Fibroblast of gingiva (primary cell): ENCODE measurements at places on chromosomes 16 and 17.

- peak; percentile 66 for DNase-seq
These were observed 122.3 kb upstream of the CIBAR2 start for GRCh38 chr16:85234310-85235204.

- no peak for DNase-seq
These were observed 35.8 kb downstream of the MRC2 start for GRCh38 chr17:62663304-62663703.

DNA sequence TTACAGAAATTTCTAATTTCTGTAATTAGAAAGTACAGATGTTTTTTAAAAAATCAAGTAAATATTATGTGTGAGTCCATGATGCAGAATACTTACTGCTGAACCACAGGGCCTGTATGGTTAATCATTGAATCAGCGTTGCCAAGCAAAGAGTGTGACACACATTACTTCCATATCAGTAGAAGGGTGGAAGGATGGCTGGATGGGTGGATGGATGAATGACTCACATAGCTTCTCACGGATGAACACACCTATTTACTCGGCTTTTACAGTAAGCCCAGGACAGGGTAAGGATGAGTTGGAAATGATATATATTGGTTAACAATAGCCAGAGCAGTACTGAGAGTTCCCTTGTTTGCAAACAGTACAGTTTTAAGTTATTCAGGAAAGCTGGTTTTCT is 495.9 kb upstream of the RBFOX1 start:
- DNase-seq = no peak

DNA sequence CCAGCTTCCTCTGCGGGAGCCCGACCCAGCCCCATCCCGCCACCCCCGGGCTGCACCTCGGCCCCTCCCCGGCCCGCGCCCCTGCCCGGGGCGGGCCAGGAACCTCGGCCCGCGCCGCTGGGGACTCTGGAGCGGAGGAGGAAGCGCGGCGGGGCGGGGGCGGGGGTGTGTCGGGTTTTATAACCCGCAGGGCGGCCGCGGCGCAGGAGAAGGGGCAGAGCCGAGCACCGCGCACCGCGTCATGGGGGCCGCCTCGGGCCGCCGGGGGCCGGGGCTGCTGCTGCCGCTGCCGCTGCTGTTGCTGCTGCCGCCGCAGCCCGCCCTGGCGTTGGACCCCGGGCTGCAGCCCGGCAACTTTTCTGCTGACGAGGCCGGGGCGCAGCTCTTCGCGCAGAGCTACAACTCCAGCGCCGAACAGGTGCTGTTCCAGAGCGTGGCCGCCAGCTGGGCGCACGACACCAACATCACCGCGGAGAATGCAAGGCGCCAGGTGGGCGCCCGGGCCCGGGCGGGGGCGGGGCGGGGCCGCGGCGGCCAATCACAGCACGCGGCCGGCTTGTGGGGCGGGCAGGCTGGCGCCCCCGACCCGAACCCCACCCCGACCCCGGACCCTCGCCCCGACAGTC is at the start of gene ACE:
Gene ACE, plus strand, starts transcription at position 208 of the 626 bp plus-strand sequence. Its CDS starts 34 bp downstream, at position 242.
- no peak for DNase-seq

DNA sequence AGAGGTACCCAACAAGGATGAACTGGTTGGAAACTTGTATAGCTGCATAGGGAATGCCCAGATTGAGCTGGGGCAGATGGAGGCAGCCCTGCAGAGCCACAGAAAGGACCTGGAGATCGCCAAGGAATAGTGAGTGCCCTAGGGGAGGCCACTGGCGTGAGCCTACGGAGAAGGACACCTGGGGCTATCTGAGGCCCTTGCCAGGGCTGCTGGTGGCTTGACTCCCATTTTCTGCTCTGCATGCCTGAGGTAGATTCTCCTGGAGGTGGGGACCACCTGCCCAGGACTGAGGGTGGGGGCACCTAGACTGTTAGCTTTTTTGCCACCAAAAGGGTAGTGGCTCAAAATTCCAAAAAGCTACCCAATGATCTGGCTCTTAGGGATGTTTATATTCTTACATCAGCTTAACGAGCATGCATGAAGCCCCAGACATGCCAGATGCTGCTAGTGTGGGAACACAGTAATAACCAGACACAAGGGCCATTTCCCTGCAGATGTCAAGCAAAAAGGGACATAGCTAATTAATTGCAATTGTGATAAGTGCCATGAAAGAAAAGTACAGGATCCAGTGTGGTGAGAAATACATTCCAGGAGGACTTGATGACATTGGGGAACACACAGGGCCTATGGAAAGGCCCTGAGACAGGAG is 8.8 kb downstream of the ODAD4 start:
- DNase-seq = no peak

- peak; percentile 62 for DNase-seq
These were observed 37.1 kb downstream of the YWHAE start for GRCh38 chr17:1362964-1363363.

- no peak for DNase-seq
These were observed 41.5 kb upstream of the TOM1L1 start for GRCh38 chr17:54859187-54859586.

- DNase-seq = no peak
These were observed 41.7 kb upstream of the CREBBP start for GRCh38 chr16:3922241-3922640.

DNA sequence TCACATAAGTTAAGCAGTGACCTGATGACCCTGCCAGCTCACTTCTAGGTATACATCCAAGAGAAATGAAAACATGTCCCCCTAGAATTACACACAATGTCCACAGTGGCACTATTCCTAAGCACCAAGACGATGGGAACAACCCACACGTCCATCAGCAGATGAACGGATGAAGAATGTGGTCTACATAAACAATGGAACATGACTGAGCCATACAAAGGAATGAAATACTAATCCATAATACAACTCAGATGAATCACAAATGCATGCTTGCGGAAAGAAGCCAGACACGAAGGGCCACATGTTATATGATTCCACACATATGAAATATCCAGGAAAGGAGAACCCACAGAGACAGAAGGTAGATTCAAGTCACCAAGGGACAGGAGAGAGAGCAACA is 17.4 kb downstream of the USP22 start:
- DNase-seq = no peak

DNA sequence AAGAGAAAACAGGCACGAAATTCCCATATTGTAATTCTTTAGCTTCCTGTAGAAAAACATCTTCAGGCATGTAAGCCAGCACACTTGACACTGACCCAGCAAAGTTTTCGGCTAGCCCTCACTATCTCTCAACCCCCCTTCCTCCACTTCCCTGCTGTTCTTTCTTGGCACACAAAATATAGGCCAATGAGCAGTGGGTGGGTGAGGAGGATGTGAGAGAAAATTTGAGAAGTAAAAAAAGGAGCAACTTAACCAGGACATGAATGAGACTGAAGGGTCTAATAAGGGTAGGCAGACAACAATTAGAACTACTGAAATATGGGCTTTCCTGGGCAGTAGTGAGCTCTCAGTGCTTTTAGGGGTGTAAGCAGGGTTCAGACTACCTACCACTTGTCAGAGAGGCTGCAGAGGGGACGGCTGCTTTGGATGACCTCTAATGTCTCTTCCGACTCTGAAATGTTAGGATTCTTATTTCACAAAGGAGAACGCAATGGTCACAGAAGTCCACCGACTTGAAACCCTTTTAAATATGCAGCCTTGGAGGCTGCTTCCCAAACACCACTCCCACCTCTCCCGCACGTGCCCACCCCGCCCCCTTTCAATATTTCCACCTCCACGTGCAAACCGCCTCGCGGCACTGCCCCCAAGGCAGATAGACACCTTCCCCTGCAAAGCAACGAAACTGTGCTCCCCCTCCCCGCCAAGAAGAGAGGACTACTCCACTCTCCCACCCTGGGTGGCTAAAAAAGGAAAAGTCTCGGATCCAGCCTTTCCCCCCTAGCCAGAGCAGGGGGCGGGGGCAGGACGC is 889 bp downstream of the MBTD1 start:
- DNase-seq = no peak

DNA sequence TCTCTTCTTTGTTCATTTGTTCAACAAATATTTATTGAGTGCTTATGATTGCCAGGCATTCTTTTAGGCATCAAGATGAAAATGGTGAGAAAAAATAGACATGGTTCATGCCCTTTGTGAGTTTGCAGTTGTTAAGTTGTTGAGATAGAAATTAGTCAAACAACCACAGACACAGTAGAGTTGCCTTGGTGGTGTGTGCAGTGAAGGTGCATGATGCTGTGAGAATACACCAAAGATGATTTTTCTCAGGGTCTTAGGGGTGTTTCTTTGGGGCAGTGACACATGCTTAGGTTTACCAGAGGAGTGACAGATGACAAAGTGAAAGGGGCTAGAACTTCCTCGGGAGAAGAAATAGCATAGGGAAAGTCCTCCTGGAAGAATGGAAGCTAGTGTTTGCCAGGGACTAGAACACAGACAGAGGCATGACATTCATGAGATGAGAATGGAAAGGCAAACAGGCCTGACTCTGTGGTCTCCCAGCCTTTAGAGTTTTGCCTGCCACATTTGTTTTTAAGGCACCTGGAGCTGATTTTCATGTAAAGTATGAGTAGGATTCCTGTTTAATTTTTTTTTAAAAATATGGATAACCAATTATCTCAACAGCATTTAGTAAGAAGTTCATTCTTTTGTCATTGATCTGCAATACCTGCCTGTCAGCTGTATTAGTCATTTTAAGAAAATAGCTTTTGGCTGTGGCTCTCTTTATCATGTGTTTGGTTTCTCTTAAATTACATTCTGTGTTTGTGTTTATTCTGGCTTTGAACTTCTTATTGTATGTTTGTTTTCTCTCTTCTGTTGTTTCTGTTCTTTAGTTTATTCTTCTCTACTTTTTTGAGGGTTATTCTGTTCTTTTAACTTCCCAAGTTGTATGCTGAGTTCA is 36.6 kb downstream of the CYLD start:
- DNase-seq = no peak

DNA sequence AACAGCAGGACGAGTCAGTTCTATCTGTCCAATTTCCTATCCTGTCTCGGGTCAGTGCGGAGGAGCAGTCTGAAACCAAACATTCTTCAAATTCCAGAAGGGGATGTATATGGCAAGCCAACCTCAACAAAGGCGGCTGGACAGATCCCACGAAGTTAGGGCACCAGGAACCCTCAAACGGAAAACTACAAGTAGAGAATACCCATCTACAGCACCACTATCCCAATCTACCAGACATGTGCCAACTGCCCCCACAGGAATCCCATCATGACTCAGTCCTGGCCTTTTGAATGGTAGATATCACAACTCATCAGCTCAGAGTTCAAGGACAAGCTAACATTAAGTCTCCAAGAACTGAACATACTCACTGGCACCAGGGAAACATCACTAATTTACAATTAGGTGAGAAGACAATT is 2.3 kb downstream of the NAT9 start:
- peak; percentile 33 for DNase-seq

GRCh38 chr17:57918017-57918895 is 37.0 kb downstream of the CUEDC1 start:
- DNase-seq = peak; percentile 39

DNA sequence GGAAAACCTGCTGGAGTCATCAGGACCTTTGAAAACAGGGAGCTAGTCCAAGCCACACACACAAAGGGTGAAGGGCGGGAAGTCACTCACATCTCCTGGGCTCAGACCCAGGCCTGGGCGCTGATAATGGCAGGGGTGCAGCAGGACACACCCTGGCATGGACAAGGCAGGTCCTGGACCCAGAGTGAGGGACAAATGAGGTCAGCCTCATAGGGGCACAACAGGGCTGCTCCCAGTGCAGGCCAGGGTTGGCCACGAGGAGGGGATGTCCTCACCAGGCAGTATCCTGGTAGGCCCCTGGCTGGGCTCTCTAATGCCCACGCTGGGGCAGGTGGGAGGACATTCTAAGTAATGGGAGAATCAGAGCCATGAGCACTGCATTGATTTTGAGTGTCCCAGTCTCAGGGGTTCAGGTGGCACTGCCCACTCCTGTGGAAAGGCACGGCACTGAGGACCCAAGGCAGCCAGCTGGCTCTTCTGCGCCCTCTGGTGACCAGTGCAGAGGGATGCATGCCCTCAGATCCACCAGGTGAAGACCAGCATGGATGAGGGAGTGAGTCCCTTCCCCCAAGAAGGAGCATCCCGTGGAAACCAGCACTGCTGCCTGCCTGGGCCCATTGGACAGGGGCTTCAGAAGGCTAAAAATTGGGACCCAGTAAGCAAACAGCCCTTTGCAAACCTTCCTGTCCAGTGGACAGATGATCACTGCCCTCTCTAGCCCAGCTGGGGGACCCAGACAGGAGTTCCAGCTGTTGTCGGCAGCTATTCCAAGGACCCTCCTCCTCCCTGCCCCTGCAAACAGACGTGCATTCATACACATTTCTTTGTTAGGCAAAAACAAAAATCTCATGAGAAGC is 23.4 kb upstream of the SREBF1 start:
- DNase-seq = peak; percentile 42

DNA sequence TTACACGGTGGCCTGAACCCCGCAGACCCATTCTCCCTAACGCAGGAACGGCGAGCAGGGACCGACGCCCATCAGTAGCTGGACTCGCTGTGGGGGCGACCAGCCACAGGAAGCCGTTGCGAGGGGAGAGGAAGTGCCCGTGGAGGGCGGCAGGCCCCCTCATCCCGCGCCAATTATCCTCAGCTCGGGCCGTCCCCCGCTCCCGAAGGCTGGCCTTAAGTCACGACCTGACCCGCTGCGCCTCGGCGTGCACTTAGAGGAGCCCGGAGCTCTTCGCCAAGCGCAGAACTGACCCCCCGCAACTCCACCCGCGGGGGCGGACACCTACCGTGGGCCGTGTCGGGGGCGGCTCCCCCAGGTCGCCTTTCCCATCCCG is 401 bp downstream of the ARL16 start:
- no peak for DNase-seq

GRCh38 chr16:56972403-56973293 is 10.9 kb downstream of the CETP start:
- DNase-seq = no peak

DNA sequence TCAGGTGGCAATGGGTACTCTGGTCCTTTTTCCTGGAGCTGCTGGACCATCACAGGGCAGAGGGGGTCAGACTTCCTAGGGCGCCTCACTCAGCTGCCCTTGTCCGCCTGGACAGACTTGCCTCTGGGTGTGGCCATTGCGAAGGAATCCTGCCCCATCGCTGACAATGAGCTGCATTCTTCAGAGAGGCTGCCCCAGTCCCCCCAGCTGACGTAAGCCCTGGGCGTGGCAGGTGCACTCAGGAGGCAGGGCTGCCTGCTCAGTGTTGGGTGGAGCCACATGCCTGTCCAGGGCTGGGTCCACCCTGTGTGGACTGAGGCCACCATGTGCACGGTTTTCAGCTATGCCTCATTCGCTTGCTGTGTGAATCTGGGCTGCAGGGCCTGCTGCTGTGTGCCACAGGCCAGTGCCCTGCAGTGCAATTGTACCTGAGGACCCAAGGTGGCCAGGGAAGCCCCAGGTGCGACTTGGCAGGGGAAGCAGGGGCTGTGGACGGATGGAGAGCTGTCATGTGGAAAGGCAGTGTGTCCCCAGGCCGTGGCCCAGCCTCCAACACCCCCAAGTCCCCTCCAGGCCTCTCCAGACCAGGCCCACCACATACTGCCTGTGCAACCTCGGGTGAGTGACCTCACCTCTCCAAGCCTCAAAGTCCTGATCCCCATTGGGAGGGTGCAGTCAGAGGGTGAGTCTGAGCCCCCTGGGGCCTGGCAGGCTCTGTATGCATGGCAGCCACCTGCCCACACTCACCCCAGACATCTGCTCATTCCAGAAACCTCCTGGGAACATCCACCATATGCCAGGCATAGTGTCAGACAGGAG is 14.0 kb upstream of the MPRIP start:
- peak; percentile 64 for DNase-seq

- DNase-seq = no peak
These were observed 96.7 kb downstream of the SYCE1L start for GRCh38 chr16:77295896-77296295.

- DNase-seq = no peak
These were observed 7.3 kb upstream of the METRNL start for GRCh38 chr17:83071966-83072562.

GRCh38 chr16:83804366-83804765 is 3.4 kb upstream of the HSBP1 start:
- no peak for DNase-seq

- DNase-seq = no peak
These were observed at the start of gene ANKRD13B for GRCh38 chr17:29592850-29593551. ANKRD13B (plus strand) TSS chr17:29593132; CDS start chr17:29593622, 490 bp downstream.
